Esophagus squamous epithelium (tissue), 5 donors: ENCODE measurements at places on chromosomes 16 and 17. TPM values are rescaled to one million over a fixed set of nuclear protein-coding genes. Genes with fewer than 3 reads are reported as not detected.

- no peak overlapping the region for H3K27ac ChIP-seq
- no peaks in the 10 kb centered on the region for H3K36me3 ChIP-seq
- no peak overlapping the region for H3K4me3 ChIP-seq
- no peaks in the 10 kb centered on the region for H3K27me3 ChIP-seq
Observed at GRCh38 chr17:1386265-1386664, 13.8 kb downstream of the YWHAE start.

- no peak overlapping the region for H3K27ac ChIP-seq
- H3K4me3 ChIP-seq = no peak overlapping the region
- DNase-seq = no peak
- H3K4me1 ChIP-seq = no peaks in the 10 kb centered on the region
Observed at GRCh38 chr17:71824671-71825070, 296.1 kb upstream of the SOX9 start.

GRCh38 chr16:20268409-20268808, 58.9 kb downstream of the GP2 start:
- no peak overlapping the region for H3K27ac ChIP-seq
- H3K4me1 ChIP-seq = no peaks in the 10 kb centered on the region
- H3K27me3 ChIP-seq = no peaks in the 10 kb centered on the region
- no peak for DNase-seq
- H3K36me3 ChIP-seq = no peaks in the 10 kb centered on the region
- no peak overlapping the region for H3K4me3 ChIP-seq

DNA sequence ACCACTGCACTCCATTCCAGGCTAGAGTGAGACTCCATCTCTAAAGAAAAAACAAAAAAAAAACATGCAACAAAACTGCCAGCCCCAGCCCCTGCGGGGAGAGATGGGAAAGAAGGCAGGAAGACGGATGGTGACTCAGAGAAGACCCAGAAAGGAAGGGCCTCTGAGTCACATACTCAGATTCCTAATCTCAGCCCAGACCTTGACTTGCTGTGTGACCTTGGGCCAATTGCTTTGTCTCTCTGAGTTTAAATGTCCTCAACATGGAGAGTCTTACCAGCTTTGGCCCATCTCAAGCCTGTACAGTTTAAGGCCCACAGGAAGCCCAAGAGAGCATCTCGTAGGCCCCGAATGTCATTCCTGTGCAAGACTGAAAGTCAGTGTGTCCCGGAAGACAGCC, 86.5 kb upstream of the LHX1 start:
- H3K4me3 ChIP-seq = no peak overlapping the region
- no peaks in the 10 kb centered on the region for H3K36me3 ChIP-seq
- H3K4me1 ChIP-seq = no peaks in the 10 kb centered on the region
- H3K27ac ChIP-seq = no peak overlapping the region
- H3K27me3 ChIP-seq = no peaks in the 10 kb centered on the region

- H3K27me3 ChIP-seq = no peaks in the 10 kb centered on the region
- peak overlapping the region; percentile 87 for H3K27ac ChIP-seq
- H3K4me1 ChIP-seq = peaks cover 68% of the 10 kb centered on the region
- no peaks in the 10 kb centered on the region for H3K36me3 ChIP-seq
- DNase-seq = no peak
Observed at GRCh38 chr17:42521036-42521435, 15.0 kb upstream of the NAGLU start.

Gene PPP1R27
- not detected for total RNA-seq

Gene RAMP2
- total RNA-seq = not detected

Gene TRAP1
- 121 TPM for total RNA-seq

Gene ACBD4
- 1.7 TPM for total RNA-seq
